ENCODE measurements at places on chromosomes 7 and 10. TPM values are rescaled to one million over a fixed set of nuclear protein-coding genes. Genes with fewer than 3 reads are reported as not detected.

Gene GRID2IP
- total RNA-seq = 0.41 TPM

GRCh38 chr10:106619346-106619745, 545.2 kb downstream of the SORCS1 start:
- no peak for DNase-seq

Gene GTF2IRD1
- 19.2 TPM for total RNA-seq

- DNase-seq = no peak
These were observed 123.5 kb downstream of the ADCY1 start for GRCh38 chr7:45697576-45698136.

DNA sequence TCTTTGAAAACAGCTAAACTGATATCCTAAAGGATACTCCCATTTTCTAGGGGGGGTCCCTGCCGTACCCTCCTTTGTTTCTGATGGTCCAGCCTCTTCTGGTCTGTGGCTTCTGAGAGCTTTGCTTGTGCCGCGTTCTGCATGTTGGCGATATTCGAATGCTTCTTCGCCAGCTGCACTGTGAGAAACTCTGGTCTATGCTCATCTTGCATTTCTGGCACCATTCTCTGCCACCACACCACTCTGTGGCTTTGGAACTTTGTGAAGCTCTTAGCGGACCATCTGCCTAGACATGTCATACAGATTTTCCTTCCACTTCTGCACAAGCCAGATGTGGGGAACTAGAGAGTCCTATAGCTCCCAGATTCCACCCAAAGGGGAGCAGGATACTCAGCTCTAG, 197.2 kb downstream of the REEP3 start:
- DNase-seq = no peak

DNA sequence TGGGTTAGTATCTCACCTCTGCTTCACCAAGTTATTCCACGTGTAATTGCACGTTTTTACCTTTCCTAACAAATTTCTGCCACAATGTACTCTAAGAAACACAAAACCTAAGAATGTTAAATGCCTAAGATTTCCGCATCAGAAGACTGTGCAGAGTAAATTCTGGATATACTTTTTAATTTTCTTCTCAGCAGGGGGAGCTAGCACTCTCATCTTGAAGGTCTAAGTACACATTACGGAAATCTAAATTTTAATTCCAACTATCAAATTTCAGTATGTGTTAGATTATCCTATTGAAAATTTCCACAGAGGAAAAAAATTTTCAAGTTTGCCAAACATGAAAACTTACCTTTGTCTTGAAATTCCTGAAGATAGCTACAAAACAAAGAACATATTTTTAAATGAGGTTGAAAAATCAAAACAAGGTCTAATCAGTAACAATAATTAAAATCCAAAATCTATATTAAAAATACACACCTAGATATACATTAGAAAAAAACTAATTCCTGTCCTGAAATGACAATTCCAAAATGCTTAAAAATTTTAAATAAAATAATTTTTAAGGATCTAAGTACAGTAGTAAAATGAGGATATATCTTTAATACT, 10.5 kb downstream of the SKAP2 start:
- no peak for DNase-seq

DNA sequence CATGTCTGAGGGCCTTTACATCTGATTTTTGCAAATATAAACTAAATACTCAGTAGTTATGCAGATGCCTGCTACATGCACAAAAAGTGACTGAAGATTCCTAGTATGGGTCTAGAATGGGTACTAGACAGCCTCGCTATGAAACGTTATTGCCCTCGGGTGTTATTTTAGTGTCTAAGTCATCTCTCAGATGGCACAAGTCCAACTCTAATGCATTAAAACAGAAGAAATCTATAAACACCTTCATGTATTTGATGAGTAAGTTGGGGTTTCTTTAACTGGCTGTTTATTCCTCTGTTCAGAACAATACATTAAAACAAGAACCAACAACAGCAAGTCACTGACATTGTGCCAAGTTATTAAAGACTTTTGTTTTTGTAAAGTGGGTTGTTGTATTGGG, 41.6 kb downstream of the TEX36 start:
- DNase-seq = no peak

DNA sequence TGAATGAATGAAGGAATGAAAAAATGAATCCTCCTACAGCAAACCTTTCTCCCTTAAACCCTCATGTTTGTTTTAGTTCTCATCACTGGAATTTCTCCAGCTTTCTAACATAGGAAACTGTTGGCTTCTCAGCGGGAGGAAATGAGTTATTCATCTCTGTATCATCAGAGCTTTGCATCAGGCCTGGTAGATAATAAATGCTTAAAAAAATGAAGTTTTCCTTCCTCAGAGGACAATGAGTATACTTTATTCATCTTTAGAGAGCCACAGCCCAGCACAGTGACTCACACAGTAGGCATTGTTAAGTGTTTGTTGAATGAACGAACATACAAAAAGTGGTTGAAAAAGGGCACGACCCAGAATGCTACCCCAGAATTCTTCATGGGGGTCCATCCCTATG, 62.6 kb downstream of the COL13A1 start:
- DNase-seq = no peak

All from frontal cortex (tissue), 4 donors.